ENCODE measurements at places on chromosomes 2 and 18.

GRCh38 chr2:225288986-225289385, 110.5 kb upstream of the NYAP2 start:
- DNase-seq, result no peak

DNA sequence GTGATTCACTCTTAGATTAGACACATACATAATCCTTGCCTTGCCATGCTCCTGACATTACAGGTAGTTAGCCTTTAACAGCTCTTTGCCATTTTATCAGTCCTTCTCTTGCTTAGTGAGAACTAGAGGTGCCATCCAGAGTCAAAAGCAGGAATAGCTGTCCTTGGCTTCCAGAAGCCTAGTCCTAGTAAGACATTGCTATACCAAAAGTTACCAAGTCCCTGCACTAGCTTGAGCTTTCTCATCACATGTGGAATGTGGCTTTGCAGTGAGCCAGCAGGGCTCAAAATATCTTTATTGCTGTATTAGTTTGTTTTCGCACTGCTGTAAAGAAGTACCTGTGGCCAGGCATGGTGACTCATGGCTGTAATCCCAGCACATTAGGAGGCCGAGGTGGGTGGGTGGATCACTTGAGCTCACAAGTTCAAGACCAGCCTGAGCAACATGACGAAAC, 104.7 kb upstream of the NOSTRIN start:
- no peak for DNase-seq

- no peak for DNase-seq
These were observed 49.3 kb upstream of the MCM6 start for GRCh38 chr2:135925571-135925970.

DNA sequence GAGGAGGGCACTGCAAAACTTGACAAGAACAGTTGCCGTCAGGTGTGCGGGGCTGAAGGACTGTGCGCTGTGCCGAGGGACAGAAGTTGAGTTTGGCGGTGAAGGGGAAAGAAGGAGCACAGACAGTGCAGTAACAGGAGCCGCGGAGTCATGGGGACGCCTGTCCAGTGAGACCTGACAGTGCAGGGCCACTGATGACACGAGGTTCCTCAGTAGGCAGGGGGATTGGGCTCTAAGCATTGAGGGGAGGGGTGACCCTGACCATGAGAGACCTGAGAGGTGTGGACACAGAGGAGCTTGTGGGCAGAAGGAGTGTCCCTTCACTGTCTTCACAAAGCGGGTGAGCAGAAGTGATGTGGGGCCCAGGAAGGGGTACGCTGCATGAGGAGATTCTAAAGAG, 104.8 kb downstream of the MTCL1 start:
- no peak for DNase-seq

GRCh38 chr2:95061119-95061512, 35.6 kb downstream of the MAL start:
- DNase-seq, result no peak

- no peak for DNase-seq
These were observed 143.9 kb downstream of the PXDN start for GRCh38 chr2:1600191-1601066.

DNA sequence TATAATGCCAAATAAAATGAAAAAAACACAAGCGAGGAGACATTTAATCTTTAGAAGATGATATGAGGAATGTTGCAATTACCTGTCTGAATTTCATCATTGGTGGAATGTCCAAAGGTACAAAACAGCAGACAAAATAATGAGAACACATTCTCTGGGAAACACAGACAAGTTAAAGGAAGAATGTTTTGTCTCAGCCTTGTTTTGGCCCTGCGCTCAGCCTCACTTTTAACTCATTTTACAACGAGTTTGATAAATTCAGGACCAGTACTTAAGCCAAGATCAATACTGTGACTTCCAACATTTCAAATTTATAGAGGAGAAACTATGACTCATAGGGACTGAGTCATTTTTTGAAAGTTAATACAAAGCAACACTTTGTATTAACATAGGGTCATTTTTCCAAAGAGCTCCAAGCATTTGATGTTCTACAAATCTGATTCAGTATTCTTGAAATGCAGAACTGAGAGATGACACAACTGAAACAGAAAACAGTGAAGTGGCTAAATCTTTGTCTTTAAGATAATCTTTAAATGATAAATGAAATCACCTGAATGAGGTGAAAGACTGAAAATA, 833.2 kb upstream of the CHAC2 start:
- DNase-seq, result no peak

- DNase-seq, result no peak
These were observed 6.1 kb downstream of the TGIF1 start for GRCh38 chr18:3455907-3456685.

GRCh38 chr18:72999971-73000607, 132.3 kb upstream of the NETO1 start:
- no peak for DNase-seq

- DNase-seq, result no peak
These were observed 137.5 kb downstream of the NDUFA10 start for GRCh38 chr2:239887604-239888003.

DNA sequence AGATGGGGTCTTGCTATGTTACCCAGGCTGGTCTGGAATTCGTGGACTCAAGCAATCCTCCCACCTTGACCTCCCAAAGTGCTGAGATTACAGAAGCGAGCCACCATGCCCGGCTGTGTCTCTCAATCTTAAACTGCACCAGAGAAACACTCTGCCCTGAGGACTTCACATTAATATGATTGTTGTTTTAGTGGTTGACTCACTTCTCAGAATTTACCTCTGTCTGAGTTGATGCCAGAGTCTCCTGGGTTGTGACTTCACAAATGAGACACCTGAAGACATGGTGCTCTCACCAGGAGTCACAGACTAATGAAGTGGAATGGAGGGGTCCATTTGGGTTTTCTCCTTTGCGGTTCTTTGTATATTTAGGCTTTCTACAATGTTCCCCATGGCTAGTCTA, 61.0 kb upstream of the TGIF1 start:
- no peak for DNase-seq

DNA sequence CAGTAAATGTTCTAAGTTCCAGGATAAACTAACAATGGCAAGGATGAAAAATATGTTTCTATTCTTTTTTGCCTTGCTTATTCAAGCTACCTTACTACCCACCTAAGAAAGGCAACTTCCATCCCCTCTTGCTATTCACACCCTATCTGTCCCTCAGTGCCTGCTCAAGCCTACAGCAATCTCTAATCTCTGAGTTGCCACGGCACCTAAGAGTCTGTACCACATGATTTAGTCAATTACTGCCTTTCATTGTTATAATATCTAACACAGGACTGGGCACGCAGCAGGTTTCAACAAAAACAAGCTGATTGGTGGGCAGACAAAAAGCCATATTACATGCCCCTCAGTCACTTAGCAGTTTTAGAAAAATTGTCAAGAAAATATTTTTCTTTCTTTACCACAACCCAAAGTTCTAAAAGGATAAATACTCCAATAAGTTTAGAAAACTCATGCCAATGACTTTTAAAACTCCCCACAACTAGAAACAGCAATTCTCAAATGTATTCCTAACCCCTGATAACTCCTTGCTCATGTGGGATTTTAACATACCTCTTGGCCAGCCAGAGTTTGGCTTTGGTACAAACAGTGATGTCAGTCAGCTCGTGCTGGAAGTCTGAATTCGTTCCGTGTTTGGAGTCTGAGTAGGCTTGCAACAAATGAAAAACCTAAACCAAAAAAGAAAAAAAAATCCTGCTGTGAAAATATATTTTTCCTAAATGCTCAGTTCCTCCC, 117.3 kb upstream of the ZFP36L2 start:
- DNase-seq, result no peak

GRCh38 chr2:43169987-43170386, 56.4 kb downstream of the ZFP36L2 start:
- DNase-seq, result peak; percentile 48

DNA sequence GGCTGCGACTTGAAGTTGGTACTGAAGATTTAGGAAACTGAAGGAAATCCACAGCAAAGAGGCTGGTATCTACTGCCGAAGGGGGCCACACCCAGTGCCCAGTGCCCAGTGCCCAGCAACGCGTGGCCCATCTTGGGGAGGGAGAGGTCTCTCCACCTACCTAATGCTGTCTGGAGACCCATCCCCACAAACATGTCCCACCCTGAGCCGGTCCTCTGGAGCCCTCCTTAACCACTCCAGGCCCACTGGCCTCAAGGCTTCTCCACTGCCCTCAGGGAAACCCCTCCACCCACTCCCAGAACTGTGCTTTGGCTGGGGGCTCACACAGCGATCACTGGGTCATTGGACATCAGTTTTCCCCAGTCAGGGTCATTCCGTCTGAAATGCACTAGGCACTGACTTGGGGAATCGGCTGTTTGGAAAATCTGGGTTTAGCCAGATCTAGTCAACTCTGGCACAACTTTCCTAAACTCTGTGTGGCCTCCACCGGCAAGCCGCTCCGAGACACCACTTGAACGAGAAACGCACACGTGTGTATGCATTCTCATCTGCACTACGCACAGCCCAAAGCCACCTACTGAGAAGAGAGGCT, 20.1 kb downstream of the GPR55 start:
- no peak for DNase-seq

DNA sequence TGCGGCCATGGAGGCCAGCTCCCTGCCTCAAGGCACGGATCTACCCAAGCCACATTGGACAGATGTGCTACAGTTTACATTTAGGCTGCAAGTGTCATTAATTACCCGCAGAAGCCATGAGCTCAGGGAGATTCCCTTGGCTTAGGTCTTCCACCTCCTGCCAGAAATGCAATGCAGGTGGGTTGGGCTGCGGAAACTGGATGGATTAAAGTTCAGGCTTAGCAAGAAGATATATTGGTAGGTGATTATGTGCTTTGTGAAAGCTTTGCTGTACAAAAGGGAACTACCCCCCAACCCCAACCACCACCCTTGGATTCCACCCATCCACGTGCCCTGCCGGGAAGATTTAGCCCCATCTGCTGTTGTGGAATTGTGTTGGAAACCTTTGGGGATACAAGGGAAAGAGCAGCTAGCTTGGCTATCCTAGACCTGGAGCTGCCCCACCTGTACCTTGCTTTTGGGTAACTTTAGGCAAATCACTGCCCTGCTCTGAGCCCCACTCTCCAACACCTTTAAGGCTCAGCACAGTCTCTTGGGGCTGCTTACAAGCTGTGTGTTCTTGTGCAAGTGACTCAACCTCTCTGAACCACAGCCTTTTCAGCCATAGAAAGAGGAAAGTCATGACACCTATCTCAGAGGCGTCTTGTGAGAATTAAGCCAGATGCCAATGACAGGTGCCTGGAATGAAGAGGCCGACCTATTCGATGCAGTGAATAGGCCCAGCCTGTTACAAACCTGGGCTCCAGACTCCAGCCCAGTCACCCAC, 141.6 kb upstream of the GLI2 start:
- DNase-seq, result no peak

- DNase-seq, result no peak
These were observed 275.3 kb downstream of the INSIG2 start for GRCh38 chr2:118363604-118364003.

GRCh38 chr2:122651236-122651635, 895.8 kb downstream of the TSN start:
- no peak for DNase-seq

DNA sequence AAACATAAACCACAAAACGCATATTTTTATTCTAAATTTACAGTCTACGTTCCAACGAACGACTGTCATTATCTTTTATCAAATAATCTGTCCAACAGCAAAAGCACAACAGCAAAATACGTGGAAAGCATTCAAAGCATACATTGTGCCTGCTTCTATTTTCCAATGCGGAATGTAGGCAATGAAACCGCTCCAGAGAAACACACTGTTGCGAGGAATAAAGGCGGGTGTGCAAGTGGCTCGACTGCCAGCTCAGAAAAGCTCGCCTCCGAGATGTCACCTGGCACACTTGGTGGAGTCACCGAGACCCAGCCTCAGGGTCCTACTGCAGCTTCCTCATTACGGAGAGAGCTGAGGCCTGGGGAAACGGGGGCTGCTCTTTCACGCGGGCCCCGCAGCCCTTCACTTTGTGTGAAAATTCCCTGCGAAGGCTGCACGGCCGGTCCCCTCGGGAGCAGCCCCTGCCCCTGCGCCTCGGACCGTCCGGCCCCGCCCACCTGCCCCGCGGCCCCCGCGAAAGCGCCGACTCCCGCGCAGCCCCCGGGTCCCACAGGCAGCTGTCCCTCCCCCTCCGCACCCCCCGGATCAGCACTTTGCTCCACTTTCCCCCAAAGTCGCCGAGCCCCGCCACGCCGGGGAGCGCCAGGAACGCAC, 752 bp downstream of the MGAT4A start:
- DNase-seq, result peak; percentile 38

DNA sequence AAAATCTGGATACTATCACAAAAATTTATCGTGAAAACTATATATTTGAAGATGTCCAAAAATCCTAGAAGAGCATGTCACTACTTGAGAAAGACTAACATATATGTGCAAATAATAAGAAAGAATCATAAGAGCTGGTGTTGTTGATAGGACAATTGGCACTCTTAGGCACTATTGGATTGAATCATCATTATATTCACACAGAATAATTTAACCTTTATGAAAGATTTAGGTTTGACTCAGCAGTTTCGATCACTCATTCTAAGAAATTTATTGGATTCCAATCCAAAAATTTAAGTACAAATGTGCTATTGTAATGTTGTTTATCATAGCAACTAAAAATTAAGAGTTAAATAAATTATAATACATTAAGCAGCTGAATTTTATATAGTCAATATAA, 503.6 kb downstream of the SPAG16 start:
- DNase-seq, result no peak

- DNase-seq, result no peak
These were observed 71.0 kb upstream of the RFX8 start for GRCh38 chr2:101545950-101546349.

DNA sequence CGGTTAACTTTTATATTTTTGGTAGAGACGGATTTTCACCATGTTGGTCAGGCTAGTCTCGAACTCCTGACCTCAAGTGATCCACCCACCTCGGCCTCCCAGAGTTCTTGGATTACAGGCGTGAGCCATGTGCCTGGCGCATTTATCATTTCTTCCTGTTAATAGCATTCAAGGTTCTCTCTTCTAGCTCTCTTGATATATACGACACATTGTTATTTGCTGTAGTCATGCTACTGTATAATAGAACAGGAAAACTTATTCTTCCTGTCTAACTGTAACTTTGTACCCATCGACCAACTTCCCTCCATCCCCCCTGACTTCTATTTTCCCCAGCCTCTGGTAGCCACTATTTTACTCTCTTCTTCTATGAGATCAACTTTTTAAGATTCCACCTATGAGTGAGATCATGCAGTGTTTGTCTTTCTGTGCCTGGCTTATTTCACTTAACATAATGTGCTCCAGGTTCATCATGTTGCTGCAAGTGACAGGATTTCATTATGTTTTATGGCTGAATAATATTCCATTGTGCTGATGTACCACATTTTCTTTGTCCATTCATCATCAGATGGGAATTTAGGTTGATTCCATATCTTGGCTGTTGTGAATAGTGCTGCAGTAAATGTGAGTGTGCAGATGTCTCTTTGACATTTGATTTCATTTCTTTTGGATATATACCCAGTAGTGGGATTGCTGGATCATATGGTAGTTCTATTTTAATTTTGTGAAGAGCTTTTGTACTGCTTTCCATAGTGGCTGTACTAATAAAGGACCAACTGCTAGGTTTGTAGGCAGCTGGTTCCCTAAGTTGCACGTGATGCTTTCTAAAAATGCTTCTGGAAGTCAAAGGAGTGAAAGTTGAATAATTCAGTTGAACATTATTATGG, 205.2 kb downstream of the PRKCE start:
- DNase-seq, result no peak
